IMR-90 (cell line): ENCODE measurements at places on chromosomes 12 and 14.

DNA sequence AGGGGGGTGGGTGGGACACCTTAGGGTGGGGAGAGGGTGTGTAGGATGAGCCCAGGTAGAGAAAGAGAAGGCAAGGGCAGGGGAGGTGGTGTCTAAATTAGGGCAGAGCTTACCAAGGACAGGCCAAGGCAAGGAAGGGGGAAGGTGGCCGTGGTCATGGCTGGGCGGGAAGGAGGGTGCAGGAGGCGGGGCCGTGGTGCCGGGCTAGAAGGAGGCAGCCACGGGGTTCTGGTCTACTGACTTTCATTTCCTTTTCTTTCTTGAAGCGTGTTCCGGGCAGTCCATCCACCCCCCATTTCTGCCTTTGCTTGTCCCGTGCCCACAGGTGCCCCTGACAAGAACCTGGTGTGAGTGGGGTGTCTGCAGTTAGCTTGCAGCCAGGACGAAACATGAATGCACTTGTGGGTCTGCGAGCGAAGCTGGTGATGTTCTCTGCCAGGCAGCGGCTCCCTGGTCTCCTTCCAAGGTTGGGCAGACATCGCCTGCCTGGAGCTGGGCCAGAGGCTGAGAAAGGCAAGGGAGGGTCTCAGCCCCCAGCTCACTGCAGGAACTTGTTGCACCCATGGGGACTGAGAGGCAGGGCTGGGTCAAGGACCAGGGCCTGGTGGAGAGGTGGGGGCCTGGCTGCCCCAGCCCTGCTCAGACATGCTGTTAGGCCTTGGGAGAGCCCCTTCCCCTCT lies 58.2 kb downstream of the KIF26A start:
- no peak for DNase-seq
- H3K36me3 ChIP-seq = no peaks in the 10 kb centered on the region
- no peaks in the 10 kb centered on the region for H3K4me1 ChIP-seq

DNA sequence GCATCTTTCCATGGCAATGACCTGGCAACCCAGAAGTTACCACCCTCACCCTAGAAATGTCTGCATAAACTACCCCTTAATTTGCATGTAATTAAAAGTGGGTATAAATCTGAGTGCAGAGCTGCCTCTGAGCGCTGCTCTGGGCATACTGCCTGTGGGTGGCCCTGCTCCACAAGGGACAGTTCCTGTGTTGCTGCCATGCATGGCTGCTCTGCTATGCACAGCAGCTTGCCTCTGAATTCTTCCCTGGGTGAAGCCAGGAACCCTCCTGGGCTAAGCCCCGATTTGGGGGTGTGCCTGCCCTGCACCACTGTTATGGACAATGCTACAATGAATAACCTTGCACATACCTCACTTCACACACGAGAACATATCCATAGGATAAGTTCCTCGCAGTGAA lies 35.7 kb upstream of the GPR132 start:
- no peak overlapping the region for H3K4me3 ChIP-seq
- H3K27ac ChIP-seq = no peak overlapping the region
- H3K27me3 ChIP-seq = peaks cover 30% of the 10 kb centered on the region
- no peaks in the 10 kb centered on the region for H3K4me1 ChIP-seq
- DNase-seq = no peak
- H3K36me3 ChIP-seq = no peaks in the 10 kb centered on the region

DNA sequence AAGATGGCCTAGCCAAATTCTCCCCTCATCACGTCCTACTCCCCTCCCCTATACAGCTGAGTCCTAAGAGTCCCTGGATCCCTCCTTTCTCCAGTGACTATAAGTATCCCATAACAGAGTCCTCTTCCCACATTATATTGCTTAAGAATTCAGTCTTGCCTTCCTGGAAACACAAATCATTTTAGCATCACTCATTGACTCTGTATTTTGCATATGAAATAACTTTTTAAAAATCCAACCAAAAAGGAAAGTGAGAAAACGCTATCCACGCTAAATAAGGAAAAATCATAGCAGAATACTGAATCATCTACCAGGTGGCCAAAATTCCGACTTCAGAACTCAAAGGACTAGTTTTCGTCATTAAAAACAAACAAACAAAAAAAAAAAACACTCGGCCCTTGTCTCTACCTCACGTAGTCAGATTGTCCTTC lies 130.2 kb downstream of the GCH1 start:
- no peaks in the 10 kb centered on the region for H3K27me3 ChIP-seq
- no peak overlapping the region for H3K4me3 ChIP-seq
- peaks cover 43% of the 10 kb centered on the region for H3K36me3 ChIP-seq

GRCh38 chr12:125189015-125189414 lies 123.8 kb downstream of the AACS start:
- no peaks in the 10 kb centered on the region for H3K4me1 ChIP-seq
- DNase-seq = no peak
- H3K4me3 ChIP-seq = no peak overlapping the region

GRCh38 chr14:31006703-31007102 lies 18.7 kb upstream of the AP4S1 start:
- H3K4me1 ChIP-seq = peaks cover 5% of the 10 kb centered on the region; the same call in 1 of the 2 replicates
- no peak for DNase-seq
- H3K27ac ChIP-seq = no peak overlapping the region

DNA sequence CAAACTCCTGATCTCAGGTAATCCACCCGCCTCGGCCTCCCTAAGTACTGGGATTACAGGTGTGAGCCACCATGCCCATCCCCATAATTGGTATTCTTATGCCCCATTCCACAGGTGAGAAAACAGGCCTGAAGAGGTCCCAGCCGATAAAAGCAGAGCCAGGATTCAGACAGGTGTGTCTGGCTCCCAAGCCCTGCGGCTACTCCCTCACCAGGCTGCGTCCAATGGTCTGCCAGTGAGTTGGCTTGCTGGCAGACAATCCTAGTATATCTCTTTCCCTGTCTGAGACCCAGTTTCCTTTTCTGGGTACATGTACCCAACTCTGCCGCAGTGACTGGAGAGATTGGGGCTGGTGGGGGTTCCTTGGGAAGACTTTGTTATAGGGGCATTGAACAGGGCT lies 1.9 kb upstream of the TSPAN9 start:
- no peaks in the 10 kb centered on the region for H3K36me3 ChIP-seq
- no peak for DNase-seq
- no peak overlapping the region for H3K27ac ChIP-seq
- 0 out of 2 replicates have a peak, but pooled peaks cover under 1% of the 10 kb centered on the region for H3K27me3 ChIP-seq

- H3K27me3 ChIP-seq = no peaks in the 10 kb centered on the region
- DNase-seq = no peak
- H3K27ac ChIP-seq = no peak overlapping the region
- H3K36me3 ChIP-seq = no peaks in the 10 kb centered on the region
These were observed 17.2 kb downstream of the ZFP36L1 start for GRCh38 chr14:68775614-68776126.

DNA sequence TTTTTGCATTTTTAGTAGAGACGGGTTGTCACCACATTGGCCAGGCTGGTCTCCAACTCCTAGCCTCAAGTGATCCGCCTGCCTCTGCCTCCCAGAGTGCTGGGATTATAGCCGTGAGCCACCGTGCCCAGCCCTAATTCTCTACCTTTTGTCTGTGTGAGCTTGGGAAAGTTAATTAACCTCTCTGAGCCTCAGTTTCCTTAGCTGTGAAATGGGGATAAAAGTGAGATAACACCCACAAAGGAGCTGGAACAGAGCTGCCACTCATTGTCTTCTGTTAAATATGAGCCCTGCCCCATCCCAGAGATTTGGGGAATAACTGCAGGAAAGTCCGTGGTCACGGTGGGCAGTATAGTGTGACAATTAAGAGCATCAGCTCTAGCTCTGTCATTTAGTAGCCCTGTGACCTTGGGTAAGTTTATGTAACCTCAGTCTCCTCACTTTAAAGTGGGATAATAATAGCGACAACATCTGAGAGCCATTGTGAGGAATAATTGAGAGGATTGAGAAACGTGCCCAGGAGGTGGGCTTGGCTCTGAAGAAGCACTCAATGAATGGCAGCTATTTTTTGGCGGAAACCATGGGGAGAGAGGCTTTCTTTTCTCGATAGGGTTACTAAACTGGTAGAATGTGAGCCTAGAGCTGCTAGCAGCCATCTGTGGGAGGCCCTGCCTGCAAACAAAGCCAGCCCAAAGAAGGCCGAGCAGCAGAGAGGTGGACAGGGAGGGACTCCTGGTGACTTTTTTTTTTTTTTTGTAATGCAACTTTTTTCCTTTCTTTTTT lies 60.8 kb upstream of the MED13L start:
- peaks cover 8% of the 10 kb centered on the region for H3K4me1 ChIP-seq
- no peak overlapping the region for H3K27ac ChIP-seq
- no peak overlapping the region for H3K4me3 ChIP-seq

DNA sequence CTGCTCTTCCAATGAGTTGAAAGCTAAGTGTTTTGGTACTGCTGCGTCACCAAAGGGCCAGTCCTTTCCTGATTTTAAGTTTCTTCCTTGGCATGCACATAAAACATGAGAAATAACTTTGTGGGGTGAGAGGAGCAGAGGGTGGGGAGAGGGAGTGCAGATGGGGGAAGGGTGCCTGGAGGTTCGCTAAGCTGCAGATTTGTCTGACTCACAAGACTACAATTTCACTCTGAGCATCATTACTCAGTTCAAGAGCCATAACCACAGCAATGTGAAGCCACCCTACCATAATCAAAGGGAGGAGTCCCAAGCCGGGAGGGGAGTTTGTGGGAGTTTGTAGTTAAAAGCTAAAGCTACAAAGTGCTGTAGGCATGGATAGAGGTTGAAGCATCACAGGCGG lies 136.1 kb downstream of the ANO2 start:
- H3K36me3 ChIP-seq = no peaks in the 10 kb centered on the region
- H3K27me3 ChIP-seq = peaks cover 3% of the 10 kb centered on the region
- peaks cover 5% of the 10 kb centered on the region for H3K4me1 ChIP-seq
- H3K4me3 ChIP-seq = no peak overlapping the region

GRCh38 chr12:82461393-82461792 lies 103.1 kb downstream of the METTL25 start:
- H3K27me3 ChIP-seq = no peaks in the 10 kb centered on the region
- H3K27ac ChIP-seq = no peak overlapping the region
- no peak for DNase-seq
- no peaks in the 10 kb centered on the region for H3K4me1 ChIP-seq
- no peaks in the 10 kb centered on the region for H3K36me3 ChIP-seq

DNA sequence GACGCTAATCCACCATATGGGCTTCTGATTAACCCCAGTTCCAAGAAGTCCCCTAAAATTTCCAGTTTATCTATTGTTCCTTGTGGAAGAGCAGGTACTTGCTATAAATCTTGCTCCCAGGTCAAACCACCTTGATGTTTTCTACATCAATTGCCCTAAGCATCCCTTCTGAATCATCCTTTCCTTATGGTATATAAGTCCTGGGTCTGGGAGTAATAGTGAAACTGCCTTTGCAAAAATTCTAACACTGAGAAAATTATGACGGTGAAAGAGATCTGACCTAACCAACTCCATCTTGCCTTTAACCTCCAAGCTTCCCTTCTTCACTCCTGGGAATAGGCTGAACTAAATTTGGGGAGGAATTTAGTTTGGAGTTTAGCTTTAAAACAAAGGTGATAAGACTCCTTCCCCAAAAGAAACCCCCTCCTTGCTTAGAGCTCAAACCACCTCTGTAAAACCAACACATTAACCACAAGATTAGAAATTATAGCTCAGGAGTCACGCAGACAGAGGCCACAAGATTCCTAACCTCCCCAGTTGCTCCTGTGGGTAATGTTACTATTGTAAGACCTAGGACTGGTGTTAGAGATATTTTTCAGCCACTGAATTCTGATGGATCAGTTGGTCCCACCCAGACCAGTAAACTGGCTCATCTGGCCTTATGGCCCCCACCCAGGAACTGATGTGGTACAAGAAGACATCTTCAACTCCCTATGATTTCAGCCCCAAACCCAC lies 33.8 kb upstream of the DTX1 start:
- no peaks in the 10 kb centered on the region for H3K4me1 ChIP-seq
- H3K27me3 ChIP-seq = no peaks in the 10 kb centered on the region
- H3K4me3 ChIP-seq = no peak overlapping the region
- H3K36me3 ChIP-seq = no peaks in the 10 kb centered on the region
- DNase-seq = no peak
- H3K27ac ChIP-seq = no peak overlapping the region

- no peak overlapping the region for H3K4me3 ChIP-seq
- peak; percentile 71 for DNase-seq
- peaks cover 10% of the 10 kb centered on the region for H3K4me1 ChIP-seq
- peak overlapping the region; percentile 76; the same call in 1 of the 2 replicates for H3K27ac ChIP-seq
- H3K27me3 ChIP-seq = no peaks in the 10 kb centered on the region; the same call in 1 of the 2 replicates
These were observed 153.8 kb upstream of the DDHD1 start for GRCh38 chr14:53306911-53307310.

DNA sequence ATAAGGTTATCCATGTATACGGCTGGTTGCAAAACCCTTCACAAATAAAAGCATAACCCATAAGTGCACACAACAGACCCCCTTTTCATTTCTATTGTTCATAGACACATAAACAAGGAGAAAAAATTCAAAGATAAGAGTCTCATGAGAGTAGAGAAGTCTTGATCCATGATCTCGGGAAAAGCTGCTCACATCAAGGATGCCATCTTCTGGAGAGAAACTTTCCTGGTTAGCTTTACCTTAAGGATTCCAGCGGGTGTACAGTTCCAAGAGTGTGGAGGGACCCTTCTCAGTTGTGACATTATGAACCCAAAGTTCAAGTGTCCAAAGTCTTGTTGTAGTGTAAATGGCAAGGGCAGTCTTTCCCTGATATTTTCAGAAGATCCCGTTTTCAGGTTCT lies 144.5 kb downstream of the LLPH start:
- no peaks in the 10 kb centered on the region for H3K4me1 ChIP-seq
- no peak overlapping the region for H3K27ac ChIP-seq
- H3K27me3 ChIP-seq = no peaks in the 10 kb centered on the region
- DNase-seq = no peak
- no peaks in the 10 kb centered on the region for H3K36me3 ChIP-seq

DNA sequence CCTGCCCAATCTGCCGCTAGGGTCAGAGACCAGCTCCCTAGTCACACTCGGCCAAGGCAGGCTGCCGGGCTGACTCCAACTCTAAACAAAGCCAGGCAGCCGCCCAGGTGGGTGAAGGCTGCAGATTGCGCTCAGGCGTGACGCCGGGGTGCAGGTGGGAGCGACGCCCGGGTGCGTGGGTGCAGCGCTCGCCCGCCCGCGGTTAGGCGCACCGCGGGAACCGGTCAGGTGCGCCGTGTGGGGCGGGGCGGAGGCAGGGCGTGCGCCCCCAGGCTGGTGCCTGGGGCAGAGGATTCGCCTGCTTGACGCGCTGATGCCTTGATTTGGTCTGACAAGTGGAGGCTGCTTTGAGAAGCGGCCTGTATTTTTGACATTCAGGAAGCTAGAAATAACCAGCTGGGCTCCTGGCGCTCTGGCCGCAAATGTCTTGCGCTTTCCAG lies 126.7 kb upstream of the HIF1A start:
- no peaks in the 10 kb centered on the region for H3K36me3 ChIP-seq
- peaks cover 55% of the 10 kb centered on the region for H3K4me1 ChIP-seq
- H3K4me3 ChIP-seq = no peak overlapping the region
- H3K27ac ChIP-seq = peak overlapping the region; percentile 78
- no peaks in the 10 kb centered on the region for H3K27me3 ChIP-seq
- no peak for DNase-seq

DNA sequence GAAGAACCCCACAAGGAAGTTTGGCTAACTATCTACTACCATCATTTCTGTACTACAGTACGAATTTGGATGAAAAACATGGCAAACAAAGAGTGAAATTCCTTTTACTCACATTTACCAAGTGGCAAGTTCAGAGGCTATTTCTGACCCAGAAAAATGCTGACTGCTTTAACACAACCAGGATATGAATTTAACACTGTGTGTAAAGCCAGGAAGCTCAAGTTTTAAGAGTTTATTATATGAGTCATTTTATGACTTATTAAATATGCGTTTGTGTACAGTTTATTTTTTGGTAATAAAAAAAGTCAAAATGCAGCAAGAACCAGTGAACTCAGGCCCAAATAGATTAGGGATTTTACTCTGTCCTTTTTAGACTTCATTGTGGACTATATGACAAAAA lies 58.4 kb upstream of the STAC3 start:
- DNase-seq = peak; percentile 52
- no peaks in the 10 kb centered on the region for H3K27me3 ChIP-seq
- peaks cover 6% of the 10 kb centered on the region for H3K4me1 ChIP-seq
- H3K4me3 ChIP-seq = no peak overlapping the region
- H3K36me3 ChIP-seq = 0 out of 2 replicates have a peak, but pooled peaks cover 1% of the 10 kb centered on the region
